ENCODE measurements at places on chromosomes 4 and X. TPM values are rescaled to one million over a fixed set of nuclear protein-coding genes. Genes with fewer than 3 reads are reported as not detected.
A peak's percentile ranks its signal among the peaks of the same experiment; 100 is the strongest.

Gene SYP
- 1.3 TPM for total RNA-seq

Gene ATP8A1
- 14.0 TPM for total RNA-seq

Gene CDX4
- total RNA-seq: not detected

Gene AGA
- total RNA-seq: 18.5 TPM

Gene PPM1K
- total RNA-seq: 35.8 TPM

Gene WDR45
- 55.9 TPM for total RNA-seq

Gene TXK
- 1.3 TPM for total RNA-seq

DNA sequence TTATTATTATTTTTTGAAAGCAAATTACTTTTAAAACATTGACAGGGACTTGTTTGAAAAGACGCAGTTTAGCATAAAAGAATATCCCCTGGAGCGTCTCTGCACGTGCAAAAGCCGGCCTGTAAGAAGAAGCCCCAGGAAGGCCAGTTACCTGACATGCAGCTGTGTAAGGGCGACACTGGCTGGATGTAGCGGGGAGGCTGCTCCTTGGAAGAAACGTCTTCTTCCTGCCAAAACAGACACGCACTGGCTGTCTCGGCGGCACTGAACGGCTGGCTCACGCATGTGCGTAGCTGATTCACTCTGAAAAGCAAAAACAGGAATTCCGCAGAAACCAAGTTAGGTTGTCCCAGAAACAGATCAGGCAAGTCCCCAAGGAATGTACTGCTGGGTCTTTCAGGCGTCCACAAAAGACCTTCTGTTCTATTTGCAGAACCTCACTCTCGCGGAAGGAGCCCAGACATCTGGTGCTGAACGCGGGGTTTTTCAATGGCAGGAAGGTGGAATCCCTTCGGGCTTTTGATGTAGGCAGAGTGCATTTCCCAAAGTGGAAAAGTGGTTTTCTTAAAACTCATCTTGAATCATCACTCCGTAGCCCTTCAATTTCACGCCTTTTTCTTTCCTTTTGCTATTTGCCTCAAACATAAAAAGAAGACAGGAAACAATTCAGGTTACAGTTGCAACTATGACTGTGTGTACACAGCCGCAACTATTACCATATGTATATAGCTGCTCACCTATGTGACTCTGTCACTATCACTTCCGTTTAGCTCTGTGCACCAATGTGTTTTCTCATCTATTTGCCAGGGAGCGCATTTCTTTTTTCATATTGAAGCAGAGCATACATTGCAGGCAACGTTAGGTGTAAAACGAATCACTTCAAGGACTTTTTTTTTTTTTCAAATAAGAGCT, 38.1 kb upstream of the ARSH start:
- H3K4me3 ChIP-seq: no peak overlapping the region
- no peaks in the 10 kb centered on the region for H3K36me3 ChIP-seq
- no peak for DNase-seq
- H3K27me3 ChIP-seq: no peaks in the 10 kb centered on the region
- no peak overlapping the region for H3K27ac ChIP-seq
- no peaks in the 10 kb centered on the region for H3K4me1 ChIP-seq

GRCh38 chr4:140052050-140052449, 101.9 kb downstream of the MAML3 start:
- DNase-seq: no peak
- no peaks in the 10 kb centered on the region for H3K27me3 ChIP-seq
- H3K4me1 ChIP-seq: peaks cover 5% of the 10 kb centered on the region
- H3K36me3 ChIP-seq: no peaks in the 10 kb centered on the region

DNA sequence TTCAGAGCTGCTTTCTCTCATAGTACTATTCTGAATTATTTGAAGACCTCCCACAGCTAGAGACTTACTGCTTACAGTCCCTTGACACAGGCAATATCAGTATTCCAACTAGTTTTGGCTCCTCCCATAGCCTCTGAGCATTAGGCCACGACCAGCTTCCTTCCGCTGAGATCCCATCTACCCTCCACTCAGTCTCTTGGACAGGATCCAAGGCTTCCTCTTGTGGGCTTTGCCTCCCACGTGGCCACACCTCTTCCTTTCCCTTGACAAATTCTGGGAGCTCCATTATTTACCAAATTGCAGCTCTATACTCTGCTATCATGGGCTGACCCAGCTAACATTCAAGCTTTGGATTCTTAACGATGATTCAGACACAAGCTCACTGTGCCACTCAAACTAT, 470.4 kb upstream of the GALNT7 start:
- H3K36me3 ChIP-seq: no peaks in the 10 kb centered on the region
- no peak for DNase-seq
- H3K27me3 ChIP-seq: no peaks in the 10 kb centered on the region

DNA sequence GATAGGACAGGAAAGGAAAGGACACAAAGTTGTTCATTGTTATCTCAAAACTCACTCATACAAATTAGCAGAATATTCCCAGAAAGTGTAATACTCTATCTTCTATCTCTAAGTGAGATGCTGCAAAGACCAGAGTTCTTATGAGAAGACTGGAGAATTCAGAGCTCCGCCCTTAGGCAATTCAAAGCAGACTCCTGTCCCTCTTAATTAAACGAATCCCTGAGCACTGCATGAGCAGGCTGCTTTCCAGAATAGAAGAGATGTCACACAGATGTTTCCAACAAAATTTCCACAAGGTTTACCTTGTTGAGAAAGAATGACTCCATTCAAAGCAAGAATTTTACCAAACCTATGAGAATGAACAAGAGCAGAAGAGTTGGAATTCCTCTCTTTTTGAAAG, 630.8 kb upstream of the INTU start:
- no peaks in the 10 kb centered on the region for H3K27me3 ChIP-seq
- H3K4me3 ChIP-seq: no peak overlapping the region
- H3K27ac ChIP-seq: no peak overlapping the region

DNA sequence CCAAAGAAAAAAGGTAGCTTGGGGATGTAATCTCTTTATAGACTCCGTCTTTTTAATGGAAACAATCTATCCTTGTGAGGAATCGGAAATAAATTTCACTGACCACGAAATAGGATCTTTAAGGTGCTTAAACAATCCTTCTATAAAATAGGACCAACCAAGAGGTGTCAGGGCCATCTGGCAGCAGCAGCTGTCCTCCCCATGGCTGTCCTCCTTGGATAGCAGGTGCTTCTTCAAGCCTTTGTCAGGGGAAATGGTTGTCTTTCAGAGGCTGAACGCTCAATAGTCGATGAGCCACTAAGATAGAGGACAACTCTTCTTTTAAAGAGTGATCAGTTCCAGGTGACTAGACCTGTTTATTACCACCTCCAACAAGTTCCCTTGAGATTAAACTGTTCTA, 231.0 kb downstream of the ADGRL3 start:
- H3K27ac ChIP-seq: no peak overlapping the region
- no peak for DNase-seq
- H3K27me3 ChIP-seq: no peaks in the 10 kb centered on the region
- no peaks in the 10 kb centered on the region for H3K4me1 ChIP-seq
- no peaks in the 10 kb centered on the region for H3K36me3 ChIP-seq

DNA sequence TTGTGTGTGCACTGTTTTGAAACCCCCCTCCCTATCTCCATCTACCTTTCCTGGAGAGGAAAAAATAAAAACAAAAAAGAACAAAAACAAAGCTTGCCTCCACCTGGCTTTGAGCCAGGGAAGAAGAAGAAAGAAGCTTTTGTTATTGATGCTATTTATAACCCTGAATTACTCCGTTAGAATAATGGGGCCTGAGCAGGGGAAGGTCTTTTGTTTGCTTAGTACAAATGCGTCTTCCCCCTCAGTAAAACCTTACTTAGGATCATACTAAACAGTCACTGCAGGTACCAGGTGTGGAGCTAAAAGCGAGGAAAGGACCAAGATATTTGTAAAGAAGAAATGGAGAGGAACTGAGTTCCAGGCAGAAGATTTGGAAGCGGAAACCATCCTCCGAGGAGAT, 352.1 kb downstream of the KCNIP4 start:
- no peaks in the 10 kb centered on the region for H3K36me3 ChIP-seq
- no peaks in the 10 kb centered on the region for H3K27me3 ChIP-seq
- no peak overlapping the region for H3K4me3 ChIP-seq
- peaks cover 2% of the 10 kb centered on the region for H3K4me1 ChIP-seq

- H3K4me1 ChIP-seq: peaks cover 9% of the 10 kb centered on the region
- H3K27me3 ChIP-seq: no peaks in the 10 kb centered on the region
- DNase-seq: peak; percentile 65
- no peaks in the 10 kb centered on the region for H3K36me3 ChIP-seq
- H3K27ac ChIP-seq: peak overlapping the region; percentile 62
Measured at GRCh38 chr4:113468165-113469022, 293.1 kb downstream of the CAMK2D start.

DNA sequence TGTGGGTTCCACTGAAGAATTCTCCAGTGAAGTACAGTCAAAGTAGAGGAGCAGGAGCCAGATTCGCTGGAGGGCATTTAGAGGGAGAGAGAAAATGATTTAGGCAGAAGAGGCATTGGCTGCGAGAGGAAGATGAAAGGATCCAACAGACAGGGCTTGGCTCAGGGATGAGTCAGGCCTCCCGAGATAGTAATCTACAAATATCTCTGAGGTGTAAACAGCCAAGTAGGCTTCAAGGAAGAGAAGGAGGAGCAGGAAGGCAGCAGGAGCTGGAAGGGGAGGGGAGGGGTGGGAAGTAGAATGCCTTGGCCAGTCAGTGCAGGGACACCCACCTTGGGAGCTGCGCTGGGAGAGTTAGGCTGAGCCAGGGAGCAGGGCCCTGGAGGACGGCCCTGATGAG, 55.5 kb downstream of the PJA1 start:
- no peaks in the 10 kb centered on the region for H3K27me3 ChIP-seq
- DNase-seq: no peak
- H3K4me3 ChIP-seq: no peak overlapping the region

DNA sequence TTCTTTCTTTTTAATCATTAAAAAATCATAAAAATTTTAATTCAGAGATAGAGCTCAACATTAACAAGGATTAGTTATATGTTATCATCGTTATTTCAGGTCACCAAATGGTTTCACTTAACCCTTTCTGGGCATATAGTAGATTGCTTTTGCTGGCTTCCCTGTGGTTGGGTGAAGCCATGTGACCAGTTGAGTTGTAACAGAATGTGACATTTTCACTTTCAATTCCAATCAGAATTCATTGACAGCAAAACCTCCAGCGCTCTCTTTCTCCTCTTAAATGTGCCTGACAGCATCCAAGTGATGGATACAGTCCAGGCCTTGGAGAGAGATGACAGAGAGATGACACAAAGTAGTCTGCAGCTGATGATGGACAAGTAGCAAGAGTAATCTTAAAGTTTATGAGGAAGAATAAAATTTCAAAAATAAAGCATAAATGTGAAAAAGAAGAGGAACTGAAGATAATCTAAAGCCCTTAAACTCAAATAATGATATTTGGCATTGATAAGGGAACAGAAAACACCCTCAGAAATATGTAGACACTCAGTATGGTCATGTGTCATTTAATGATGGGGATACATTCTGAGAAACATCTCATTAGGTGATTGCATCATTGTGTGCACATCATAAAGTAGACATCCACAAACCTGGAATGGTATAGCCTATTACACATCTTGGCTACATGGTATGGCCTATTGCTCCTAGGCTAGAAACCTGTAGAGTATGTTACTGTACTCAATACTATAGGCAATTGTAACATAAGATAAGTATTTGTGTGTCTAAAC, 92.3 kb upstream of the QRFPR start:
- H3K27ac ChIP-seq: no peak overlapping the region
- no peaks in the 10 kb centered on the region for H3K36me3 ChIP-seq
- H3K27me3 ChIP-seq: no peaks in the 10 kb centered on the region
- DNase-seq: no peak

DNA sequence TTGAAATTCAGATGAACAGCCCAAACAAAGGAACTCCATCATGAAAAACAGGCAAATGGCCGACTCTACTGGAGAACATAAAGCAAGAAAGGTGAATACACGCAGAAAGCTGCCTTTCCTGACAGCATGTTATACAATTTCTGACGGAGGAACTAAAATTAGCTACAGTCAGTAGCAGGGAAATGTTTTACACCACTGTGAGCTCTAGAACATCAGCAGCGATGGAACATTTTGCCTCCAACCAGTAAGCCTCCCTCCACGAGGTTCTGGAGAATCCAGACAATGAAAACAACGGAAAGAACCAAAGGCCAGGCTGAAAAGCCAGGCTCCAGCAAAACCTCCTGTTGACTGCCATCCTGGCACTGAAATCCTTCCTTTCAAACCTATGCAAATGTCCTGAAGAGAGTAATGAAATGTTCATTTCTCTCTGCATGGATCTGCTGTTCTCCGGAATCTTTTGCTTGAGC, 78.9 kb downstream of the IRF2 start:
- no peak for DNase-seq
- H3K4me3 ChIP-seq: no peak overlapping the region
- H3K27me3 ChIP-seq: no peaks in the 10 kb centered on the region
- no peak overlapping the region for H3K27ac ChIP-seq
- H3K4me1 ChIP-seq: peaks cover 22% of the 10 kb centered on the region
- H3K36me3 ChIP-seq: no peaks in the 10 kb centered on the region

DNA sequence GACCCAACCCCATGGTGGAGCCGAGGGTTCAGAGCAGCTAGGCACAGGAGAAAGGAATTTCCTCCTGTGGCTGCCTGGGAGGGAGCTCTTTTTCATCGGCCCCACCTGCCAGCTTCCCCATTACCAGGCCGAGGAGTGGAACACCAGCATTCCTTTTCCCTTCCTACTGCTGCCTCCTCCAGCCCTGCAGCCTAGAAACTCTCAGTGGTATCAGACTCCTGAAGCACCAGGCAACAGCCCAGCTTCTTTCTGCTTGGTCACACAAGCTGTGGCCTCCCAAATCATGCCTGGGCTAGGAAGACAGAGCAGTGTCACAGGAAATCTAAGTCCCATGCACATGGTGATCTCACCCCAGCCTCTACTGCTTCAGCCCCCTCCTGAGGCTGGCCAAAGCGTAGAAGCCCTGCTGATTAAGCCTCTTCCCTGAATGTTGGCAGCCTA, 30.1 kb downstream of the RTL5 start:
- H3K4me1 ChIP-seq: no peaks in the 10 kb centered on the region
- no peak for DNase-seq
- no peak overlapping the region for H3K27ac ChIP-seq
- H3K4me3 ChIP-seq: no peak overlapping the region
- no peaks in the 10 kb centered on the region for H3K27me3 ChIP-seq

- H3K4me1 ChIP-seq: peaks cover 23% of the 10 kb centered on the region
- no peaks in the 10 kb centered on the region for H3K36me3 ChIP-seq
- DNase-seq: no peak
- no peak overlapping the region for H3K4me3 ChIP-seq
Measured at GRCh38 chr4:148065075-148065474, 333.2 kb downstream of the ARHGAP10 start.

DNA sequence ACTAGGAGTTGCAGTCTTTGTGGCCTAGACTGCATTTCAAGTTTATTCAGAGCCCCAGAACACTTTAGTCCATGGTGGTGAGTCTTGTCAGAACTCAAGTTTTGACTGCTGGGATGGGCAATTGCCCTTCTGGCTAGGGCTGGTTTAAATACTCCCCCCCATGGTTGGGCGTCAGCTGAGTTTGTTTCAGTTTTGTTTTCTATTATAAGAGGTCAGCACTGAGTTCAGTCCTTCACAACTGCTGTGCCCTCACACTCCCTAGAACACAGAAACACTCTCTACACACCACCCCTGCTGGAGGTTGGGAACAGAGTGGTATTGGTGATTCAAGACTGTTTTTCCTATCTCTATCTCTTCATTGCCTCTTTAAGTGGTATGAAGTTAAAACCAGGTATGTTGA, 217.0 kb downstream of the GUCY2F start:
- no peak overlapping the region for H3K4me3 ChIP-seq
- H3K36me3 ChIP-seq: no peaks in the 10 kb centered on the region
- no peak overlapping the region for H3K27ac ChIP-seq
- no peak for DNase-seq
- no peaks in the 10 kb centered on the region for H3K4me1 ChIP-seq

GRCh38 chrX:39665830-39666518, 431.8 kb downstream of the BCOR start:
- H3K27me3 ChIP-seq: no peaks in the 10 kb centered on the region
- H3K36me3 ChIP-seq: no peaks in the 10 kb centered on the region
- no peaks in the 10 kb centered on the region for H3K4me1 ChIP-seq
- no peak overlapping the region for H3K4me3 ChIP-seq
